CD4-positive, alpha-beta T cell (primary cell): ENCODE measurements at places on chromosomes 7 and 10. TPM values are rescaled to one million over a fixed set of nuclear protein-coding genes. Genes with fewer than 3 reads are reported as not detected.

DNA sequence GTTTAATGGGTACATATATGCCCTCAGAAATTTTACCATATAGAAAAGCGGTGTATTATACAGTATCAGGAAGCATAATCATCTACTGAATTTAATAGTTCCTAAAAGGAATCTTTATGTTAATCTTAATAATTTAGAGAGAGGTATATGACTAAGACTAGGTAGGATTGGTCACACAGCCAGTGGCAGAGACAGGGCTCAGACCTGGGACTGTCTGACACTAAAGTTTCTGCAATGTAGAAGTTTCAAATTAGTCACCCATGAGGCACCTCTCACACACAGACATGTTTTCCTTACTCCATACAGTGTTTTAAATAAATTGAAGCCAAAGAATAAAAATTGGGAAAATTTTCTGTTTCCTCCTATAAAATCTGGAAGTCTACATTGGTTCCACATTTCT lies 72.8 kb upstream of the ADRA2A start:
- no peaks in the 10 kb centered on the region for H3K27me3 ChIP-seq
- DNase-seq, result no peak
- H3K36me3 ChIP-seq, result peaks cover 47% of the 10 kb centered on the region
- H3K4me1 ChIP-seq, result no peaks in the 10 kb centered on the region
- no peak overlapping the region for H3K4me3 ChIP-seq

DNA sequence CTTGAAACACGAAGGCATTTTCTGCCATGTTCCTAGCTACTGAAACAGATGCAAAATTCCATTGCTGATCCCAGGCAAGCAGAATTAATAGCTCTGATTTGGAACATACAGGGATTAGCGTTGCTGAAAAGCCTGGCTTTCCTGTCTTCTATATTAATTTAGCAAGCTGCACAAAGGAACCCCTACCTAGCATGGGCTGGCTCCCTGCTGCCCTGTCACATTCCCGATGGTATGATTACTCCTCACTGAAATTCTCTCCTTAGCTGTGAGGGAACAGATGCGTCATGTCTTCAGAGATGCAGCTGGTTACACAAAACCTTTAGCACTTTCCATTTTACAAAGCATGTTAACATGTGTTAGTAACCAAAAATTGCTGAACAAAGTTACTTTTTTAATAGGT lies 878.9 kb downstream of the TYW1 start:
- H3K27me3 ChIP-seq, result no peaks in the 10 kb centered on the region
- no peaks in the 10 kb centered on the region for H3K36me3 ChIP-seq
- no peak overlapping the region for H3K4me3 ChIP-seq
- H3K27ac ChIP-seq, result no peak overlapping the region

Gene ACHE
- 0.14 TPM for total RNA-seq

DNA sequence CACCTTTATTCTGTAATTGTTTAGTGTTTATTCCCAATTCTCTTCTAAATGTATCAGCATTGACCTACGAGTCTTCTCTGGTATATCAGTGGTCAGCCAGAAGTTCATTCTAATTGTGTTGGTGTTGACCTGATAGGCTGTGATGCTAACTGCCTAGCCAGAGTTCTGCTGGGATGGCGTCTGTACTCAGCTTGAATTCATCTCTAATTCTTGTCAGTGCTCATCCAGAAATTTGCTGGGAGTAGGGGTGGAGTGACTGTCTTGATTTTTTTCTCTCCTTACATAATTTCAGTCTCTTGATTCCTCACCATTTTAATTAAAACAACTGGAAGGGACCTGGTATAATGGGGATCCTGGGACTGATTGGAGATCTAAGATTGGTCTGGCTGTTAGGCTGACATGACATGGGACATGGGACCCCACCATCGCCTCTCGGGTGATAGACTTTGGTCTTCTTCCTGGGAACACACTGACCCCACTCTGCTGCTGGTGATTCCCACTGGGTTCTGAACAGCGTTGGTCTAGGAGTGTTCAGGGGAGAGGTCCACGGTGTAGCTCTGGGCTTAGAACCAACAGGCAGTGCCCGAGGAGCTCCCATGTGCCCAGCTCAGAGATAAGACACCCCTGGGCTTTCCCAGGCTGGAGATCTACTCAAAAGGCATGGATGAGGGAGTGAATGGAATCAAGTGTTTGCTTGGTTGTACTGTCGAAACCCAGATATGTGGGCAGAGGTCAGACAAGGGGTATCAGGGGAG lies 3.8 kb downstream of the NEURL1 start:
- H3K27me3 ChIP-seq, result peaks cover 20% of the 10 kb centered on the region
- H3K4me1 ChIP-seq, result peaks cover 10% of the 10 kb centered on the region
- H3K36me3 ChIP-seq, result no peaks in the 10 kb centered on the region
- H3K4me3 ChIP-seq, result no peak overlapping the region

DNA sequence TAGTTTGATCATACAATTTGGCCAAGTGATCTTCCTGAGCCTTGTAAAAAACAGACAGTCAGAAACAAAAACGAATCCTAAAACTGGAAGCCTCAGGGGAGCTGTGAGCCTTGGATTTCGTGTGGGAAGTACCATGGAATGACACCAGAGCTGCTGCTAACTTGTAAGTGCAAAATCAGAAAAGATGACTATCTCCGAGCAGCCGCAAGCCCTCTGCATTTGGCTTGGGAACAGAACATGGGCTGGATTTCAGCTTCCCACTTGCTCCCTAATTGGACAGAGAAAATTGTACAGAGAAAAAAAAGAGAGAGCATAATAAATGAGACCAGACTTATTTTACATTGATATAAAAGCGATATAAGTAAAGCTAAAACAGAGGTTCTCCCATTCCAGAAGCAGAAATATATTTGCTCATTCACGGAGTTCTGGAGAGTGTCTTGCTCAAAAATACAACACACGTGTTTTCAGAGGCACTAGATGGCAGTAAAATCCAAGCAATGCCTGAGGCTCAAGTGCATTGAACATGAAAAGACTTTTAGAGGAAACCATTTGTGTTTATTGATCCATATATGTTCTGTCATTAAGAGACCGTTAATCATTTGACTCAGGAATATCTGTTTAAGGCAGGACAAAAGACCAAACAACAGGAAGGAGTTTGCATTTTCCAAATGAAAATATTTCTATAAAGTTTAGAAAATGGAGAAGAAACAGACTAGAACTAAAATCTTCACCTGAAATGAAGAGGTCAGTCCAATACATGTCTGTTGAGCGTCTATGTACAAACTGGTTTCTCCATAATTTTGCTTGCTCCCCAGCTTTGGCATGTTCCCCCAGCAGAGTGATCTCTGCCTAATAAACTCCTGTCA lies 78.3 kb upstream of the SLC26A5 start:
- H3K27me3 ChIP-seq, result no peaks in the 10 kb centered on the region
- DNase-seq, result no peak
- H3K4me1 ChIP-seq, result no peaks in the 10 kb centered on the region
- H3K4me3 ChIP-seq, result no peak overlapping the region
- no peak overlapping the region for H3K27ac ChIP-seq

- DNase-seq, result no peak
- H3K27ac ChIP-seq, result no peak overlapping the region
- peaks cover 15% of the 10 kb centered on the region for H3K4me1 ChIP-seq
- H3K27me3 ChIP-seq, result no peaks in the 10 kb centered on the region
- H3K4me3 ChIP-seq, result no peak overlapping the region
Observed at GRCh38 chr7:21334906-21335305, 93.0 kb upstream of the SP4 start.

Gene NPSR1
- not detected for total RNA-seq

DNA sequence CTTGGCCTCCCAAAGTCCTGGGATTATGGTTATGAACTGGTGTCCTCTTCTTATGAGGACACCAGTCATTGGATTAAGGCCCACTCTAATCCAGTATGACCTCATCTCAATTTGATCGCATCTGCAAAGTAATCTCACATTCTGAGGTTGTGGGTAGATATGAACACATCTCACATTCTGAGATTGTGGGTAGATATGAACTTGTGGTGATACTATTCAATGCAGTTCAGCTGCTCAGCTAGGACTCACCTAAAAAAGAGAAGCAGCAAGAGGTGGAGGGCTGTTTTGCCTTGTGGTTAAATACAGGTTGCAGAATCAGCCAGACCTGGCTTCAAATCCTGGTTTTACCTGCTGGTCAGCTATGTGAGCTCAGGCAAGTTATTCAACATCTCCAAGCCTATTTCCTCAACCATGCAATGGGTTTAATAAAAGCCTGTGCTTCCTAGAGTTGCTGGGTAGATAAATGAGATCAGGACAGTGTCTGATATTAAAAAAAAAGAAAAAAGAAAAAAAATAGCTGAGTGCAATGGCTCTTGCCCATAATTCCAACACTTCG lies 8.5 kb upstream of the BAG3 start:
- H3K36me3 ChIP-seq, result no peaks in the 10 kb centered on the region
- no peak overlapping the region for H3K27ac ChIP-seq

Gene ITGA8
- total RNA-seq, result not detected

DNA sequence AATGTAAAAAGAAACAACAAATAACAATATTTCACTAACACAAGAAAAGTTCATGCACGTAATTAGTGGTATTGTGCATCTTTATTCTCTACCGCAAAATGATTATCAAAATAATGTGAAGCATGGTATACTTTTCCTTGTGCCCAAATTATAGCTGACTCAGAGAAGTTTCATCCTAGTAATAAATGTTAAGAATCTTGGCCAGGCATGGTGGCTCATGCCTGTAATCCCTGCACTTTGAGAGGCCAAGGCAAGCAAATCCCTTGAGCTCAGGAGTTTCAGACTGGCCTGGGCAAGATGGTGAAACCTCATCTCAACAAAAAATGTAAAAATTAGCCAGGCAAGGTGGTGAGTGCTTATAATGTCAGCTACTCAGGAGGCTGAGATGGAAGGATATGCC lies 105.0 kb downstream of the KMT2C start:
- peaks cover 3% of the 10 kb centered on the region for H3K4me1 ChIP-seq
- peaks cover 25% of the 10 kb centered on the region for H3K36me3 ChIP-seq
- H3K27ac ChIP-seq, result no peak overlapping the region
- no peak overlapping the region for H3K4me3 ChIP-seq
- no peaks in the 10 kb centered on the region for H3K27me3 ChIP-seq

Gene FKBP6
- not detected for total RNA-seq

Gene ACSL5
- total RNA-seq, result 14.1 TPM

Gene EGFR
- total RNA-seq, result not detected

GRCh38 chr7:27118580-27118979 lies 12.0 kb downstream of the HOXA4 start:
- H3K27me3 ChIP-seq, result no peaks in the 10 kb centered on the region
- H3K4me1 ChIP-seq, result no peaks in the 10 kb centered on the region
- no peak overlapping the region for H3K4me3 ChIP-seq
- no peak for DNase-seq

Gene TFEC
- not detected for total RNA-seq

DNA sequence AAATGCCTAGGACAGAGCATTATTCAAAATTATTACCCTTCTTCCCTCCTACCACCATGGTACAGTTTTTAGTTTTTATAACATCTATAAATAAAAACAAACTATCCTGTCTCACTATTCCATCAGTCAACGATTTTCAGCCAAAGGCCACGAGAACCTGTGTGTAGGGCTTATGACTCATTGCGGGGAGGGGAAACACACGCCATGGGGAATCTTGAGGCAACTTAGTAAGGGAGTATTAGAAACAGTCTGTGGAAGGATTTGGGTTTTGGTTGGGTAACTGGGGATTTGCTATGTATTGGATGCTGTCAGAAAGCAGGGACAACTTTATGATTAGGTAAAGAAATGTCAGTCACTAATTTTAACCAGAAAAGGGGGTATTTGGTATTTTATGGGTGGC lies 14.7 kb downstream of the GPR141 start:
- no peaks in the 10 kb centered on the region for H3K36me3 ChIP-seq
- peaks cover 4% of the 10 kb centered on the region for H3K27me3 ChIP-seq
- no peak overlapping the region for H3K4me3 ChIP-seq
- no peaks in the 10 kb centered on the region for H3K4me1 ChIP-seq

DNA sequence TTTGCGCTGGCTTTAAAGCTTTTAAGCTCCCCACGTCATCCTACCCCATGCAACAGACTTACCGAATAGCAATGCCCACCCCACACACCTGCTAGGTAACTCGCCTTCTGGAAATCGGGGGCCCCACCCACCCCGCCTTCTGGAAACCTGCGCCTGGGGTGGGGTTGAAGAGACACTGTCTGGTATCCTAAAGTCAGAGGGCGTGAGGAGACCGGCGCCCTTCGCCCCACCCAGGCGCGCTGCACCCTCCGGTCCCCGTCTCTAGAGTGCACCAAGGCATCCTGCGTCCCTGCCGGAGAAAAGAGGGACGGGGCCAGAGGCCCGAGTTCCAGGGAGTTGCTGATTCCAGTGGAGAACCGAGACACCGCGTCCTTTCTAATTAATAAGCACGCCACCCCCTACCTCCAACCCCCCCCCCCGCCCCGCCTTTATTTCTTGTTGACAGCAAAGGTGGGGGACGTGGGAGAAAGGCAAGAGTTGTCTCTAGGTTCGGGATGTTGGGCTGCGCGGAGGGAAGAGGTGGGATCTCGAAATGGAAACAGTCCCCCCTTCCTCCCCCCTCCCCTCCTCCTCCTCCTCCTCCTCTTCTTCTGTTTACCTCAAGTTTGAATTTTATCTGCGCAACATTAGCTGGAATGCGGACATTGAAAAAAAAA lies 220.9 kb upstream of the MKLN1 start:
- peak overlapping the region; percentile 98 for H3K27ac ChIP-seq
- H3K4me1 ChIP-seq, result peaks cover 64% of the 10 kb centered on the region
- H3K36me3 ChIP-seq, result peaks cover 26% of the 10 kb centered on the region

Gene PLAC9
- not detected for total RNA-seq

Gene TMEM229A
- not detected for total RNA-seq

DNA sequence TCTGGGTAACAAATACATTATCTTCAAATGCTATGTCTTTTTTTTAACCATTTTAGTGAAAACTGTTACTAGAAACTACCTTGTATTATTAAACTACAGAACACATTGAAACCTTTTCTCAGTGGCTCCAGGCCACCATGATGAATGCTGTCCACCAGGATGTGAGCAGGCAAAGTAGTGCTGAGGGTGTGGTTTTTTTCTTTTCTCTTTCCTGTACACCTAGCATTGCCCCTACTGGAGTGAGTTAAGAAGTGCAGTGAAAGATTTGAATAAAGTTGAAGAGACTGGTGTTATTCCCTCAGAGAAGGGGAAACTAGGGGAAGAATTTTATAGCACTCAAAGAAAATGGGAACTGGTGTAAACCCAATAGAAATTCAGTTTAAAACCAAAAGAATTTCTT lies 120.0 kb upstream of the SAMD8 start:
- H3K27ac ChIP-seq, result no peak overlapping the region
- peaks cover 33% of the 10 kb centered on the region for H3K36me3 ChIP-seq
- no peaks in the 10 kb centered on the region for H3K27me3 ChIP-seq
- H3K4me1 ChIP-seq, result no peaks in the 10 kb centered on the region
- no peak overlapping the region for H3K4me3 ChIP-seq

- H3K27ac ChIP-seq, result no peak overlapping the region
- no peak overlapping the region for H3K4me3 ChIP-seq
- no peaks in the 10 kb centered on the region for H3K4me1 ChIP-seq
- H3K27me3 ChIP-seq, result peaks cover 10% of the 10 kb centered on the region
- no peak for DNase-seq
Observed at GRCh38 chr7:148256433-148256832, 334.1 kb upstream of the C7orf33 start.

- no peaks in the 10 kb centered on the region for H3K4me1 ChIP-seq
- H3K4me3 ChIP-seq, result no peak overlapping the region
- DNase-seq, result no peak
- H3K27ac ChIP-seq, result no peak overlapping the region
- H3K36me3 ChIP-seq, result no peaks in the 10 kb centered on the region
Observed at GRCh38 chr10:20110125-20111100, 294.2 kb downstream of the PLXDC2 start.

Gene FAM221A
- total RNA-seq, result 2.8 TPM

Gene MPP7
- 30.4 TPM for total RNA-seq
